Activated CD4-positive, CD25-positive, alpha-beta regulatory T cell treated with anti-CD3 and anti-CD28 coated beads, Interleukin-2, amount 50 U/mL, for 72 hours (primary cell): ENCODE measurements at places on chromosomes 3 and 15.

DNA sequence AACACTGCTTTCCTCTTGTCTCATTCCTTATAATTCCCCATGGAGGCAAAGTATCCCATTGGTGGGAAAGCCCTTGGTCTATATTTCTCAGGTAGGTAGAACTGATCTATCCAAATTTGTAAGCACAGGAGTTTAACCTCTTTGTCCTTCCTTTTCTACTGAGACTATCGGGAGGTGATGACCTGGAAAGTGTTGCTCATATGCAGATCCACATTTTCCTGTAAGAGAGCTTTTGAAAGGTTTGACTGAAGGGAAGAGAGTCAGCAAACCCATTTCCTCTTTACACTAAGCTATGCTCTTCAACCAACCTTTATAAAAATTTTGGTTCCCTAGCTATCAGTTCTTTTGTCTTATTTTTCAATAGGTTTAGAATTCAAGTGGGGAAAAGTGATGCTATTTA lies 200.7 kb downstream of the TIGIT start:
- DNase-seq = no peak

DNA sequence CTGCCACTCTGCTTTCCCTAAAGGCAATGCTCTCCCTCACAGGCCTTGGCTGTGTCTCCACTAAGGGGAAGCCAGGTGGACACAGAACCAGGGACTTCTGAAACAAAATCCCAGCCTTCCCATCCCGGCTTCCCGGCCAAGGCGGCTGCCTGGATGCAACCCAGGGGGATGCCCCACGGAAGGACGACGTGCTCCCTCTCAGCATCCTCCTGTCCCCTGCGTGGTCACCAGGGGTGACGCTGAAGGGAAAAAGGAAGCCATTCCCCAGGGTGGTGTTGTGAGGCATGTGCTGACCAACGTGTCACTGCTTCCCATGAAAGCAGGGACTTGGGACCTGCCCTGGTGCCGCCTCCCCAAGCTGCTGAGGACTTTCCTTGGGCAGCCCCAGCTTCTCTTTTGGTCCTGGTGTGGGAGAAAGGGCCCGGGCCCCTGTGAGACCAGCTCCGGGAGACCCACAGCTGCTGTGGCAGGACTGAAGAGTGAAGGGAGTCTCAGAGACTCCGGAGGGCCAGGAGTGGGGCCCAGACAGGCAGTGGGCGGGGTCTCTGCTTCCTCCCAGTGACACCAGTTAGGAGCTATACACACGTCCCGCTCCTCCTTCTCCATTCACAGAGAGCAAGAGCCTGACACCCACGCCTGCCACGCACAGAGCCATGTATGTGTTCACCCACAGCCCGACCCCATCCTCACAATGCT lies 139.2 kb downstream of the NUP210 start:
- no peak for DNase-seq

- no peak for DNase-seq
Observed at GRCh38 chr3:178785961-178786360, 249.7 kb downstream of the KCNMB2 start.

- no peak for DNase-seq
Observed at GRCh38 chr15:69325456-69325971, 26.8 kb downstream of the PAQR5 start.

- DNase-seq = no peak
Observed at GRCh38 chr3:170531657-170532335, 54.1 kb downstream of the SLC7A14 start.

GRCh38 chr3:128500556-128500955 lies 7.6 kb upstream of the GATA2 start:
- no peak for DNase-seq

DNA sequence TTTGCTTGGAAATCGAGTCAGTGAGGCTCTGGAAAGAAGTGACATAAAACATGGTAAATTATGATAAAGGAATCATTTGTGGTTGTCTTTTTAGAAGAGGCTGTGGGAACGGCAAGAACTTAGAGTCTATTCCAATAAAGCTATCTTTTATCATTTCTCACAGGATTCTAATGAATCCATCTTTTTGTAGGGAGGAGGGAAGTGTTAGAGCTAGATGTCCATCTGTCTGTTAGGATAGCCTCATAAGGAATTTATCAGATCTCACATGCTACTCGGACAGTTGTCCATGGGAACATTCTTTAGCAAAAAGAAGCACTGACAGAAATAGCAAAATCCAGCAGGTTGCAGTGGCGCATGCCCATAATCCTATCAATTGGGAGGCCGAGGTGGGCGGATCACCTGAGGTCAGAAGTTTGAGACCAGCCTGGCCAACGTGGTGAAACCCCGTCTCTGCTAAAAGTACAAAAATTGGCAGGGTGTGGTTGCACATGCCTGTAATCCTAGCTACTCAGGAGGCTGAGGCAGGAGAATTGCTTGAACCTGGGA lies 37.0 kb downstream of the STARD9 start:
- DNase-seq = no peak

- DNase-seq = no peak
Observed at GRCh38 chr3:149992416-149993058, 21.8 kb upstream of the PFN2 start.

DNA sequence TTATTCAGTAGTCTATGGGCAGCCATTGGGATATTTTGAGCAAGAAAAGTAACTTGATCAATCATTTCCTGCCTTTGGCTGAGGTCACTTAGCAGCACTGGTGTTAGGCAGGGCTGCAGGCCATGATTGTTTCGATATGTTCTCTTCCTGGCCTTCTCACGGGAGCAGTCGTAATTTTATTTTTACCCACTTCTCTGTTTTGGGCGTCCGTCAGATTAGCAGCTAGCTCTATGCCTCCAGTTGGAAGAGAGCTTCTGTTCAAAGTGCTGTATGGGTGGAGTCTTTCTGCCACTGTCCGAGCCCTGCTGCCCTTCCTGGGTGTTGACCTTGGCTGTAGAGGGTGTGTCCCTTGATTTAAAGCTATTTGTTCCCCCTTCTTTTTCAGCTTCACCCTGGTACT lies 123.4 kb upstream of the ROPN1 start:
- no peak for DNase-seq

DNA sequence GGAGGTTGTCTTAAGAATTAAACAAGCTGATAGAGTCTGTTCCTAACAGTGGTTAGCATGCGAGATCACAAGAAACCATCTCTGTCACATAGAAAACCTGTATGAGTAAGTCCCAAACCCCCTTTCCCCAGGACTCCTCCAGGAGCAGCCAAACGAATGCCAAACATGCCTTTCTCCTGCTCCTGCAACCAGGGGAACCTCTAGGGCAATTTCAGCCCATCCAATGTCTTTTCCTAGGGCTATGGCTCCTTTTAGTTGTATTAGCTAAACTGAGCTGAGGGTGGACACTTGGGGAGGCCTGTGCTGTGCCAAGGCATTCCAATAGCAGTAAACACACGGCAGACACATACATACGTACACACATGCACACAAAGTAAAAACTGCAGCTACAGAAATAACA lies 36.5 kb upstream of the TIMP4 start:
- no peak for DNase-seq

GRCh38 chr15:31102374-31103342 lies 1.1 kb upstream of the TRPM1 start:
- DNase-seq = no peak

DNA sequence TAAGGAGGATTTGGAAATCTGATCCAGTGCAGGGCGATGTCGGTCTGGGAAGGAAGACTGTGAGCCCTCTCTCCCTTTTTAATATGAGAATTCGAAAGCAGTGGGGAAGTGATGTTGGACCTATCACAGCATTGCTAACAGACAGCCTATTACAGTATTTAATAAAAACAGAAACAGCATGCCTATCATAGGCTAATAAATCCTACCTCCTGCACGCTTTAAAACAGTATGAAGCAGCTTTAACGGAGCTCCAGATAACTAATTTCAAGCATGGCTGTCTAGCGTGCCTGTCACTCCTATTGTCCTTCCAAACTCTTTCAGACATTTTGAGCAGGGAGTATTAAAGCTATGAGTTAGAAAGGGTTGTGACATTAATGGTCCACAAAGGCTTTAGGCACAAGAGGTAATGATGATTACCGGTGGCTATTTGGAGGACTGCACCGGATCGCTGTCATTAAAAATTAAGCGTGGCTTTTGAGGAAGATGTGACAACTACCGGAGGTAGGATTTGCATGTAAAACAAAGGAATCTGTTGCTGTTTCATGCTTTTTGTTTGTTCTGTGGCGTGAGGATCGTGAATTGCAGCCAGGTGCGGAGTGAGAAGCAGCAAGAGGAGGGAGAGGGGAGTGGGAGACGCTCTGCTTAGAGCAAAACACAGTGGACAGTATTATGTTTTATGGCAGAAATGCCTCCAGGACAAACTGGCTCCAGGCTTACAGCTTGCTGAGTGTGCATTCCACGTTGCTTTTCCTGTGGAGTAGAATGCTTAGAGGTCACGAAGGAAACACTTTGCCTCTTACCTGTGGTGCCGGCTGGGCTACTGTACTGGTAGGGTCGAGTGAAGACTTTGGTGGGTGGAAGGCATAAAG lies at the start of gene KCNMB2:
Gene KCNMB2, plus strand, starts transcription at position 226 of the 869 bp plus-strand sequence.
- DNase-seq = no peak

DNA sequence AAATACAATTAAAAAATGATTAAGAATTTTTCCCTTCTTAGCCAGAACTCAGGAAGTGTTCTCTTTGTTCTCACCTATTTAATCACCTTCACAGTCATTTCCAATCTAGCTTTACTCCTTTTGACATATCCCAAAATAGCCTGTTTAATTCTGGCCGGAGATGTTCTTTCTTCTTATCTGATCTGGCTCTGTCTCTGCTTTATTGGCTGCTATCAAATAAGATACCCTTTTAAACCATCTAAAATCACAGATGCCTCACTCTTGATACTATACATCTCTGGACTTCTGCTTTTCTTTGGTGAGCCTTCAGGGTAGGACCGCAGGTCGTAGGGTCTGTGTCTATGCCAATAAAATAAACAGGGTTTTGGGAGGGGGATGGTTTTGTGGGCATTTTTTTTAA lies 319.2 kb upstream of the SEMA6D start:
- no peak for DNase-seq

DNA sequence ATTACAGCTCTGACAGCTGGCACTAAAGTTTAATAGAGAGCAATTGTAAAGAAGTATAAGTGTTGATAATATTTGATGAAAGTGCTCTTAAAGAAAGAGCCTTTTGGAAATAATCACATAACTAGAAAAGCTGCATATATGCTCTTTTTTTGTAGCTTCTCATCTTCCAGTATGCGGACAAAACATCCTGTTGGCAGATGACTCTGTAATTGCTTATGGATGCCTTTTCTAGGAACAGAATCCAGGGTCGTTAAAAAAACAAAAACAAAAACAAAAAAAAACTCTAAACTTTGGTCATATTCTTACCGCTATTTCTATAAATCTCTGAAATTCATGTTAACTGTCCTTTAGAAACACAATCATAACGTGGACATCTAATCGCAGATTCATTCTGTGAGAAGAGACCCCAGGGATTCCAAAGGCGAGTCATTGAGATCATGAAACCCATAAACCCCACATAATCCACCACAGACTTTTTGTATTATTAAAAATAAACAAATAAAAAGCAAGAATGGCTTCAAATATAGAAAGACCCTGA lies 109.8 kb downstream of the EPHA3 start:
- no peak for DNase-seq

GRCh38 chr15:55532944-55533343 lies 24.9 kb upstream of the DNAAF4 start:
- no peak for DNase-seq

GRCh38 chr3:182568261-182568660 lies 225.0 kb upstream of the ATP11B start:
- DNase-seq = no peak

DNA sequence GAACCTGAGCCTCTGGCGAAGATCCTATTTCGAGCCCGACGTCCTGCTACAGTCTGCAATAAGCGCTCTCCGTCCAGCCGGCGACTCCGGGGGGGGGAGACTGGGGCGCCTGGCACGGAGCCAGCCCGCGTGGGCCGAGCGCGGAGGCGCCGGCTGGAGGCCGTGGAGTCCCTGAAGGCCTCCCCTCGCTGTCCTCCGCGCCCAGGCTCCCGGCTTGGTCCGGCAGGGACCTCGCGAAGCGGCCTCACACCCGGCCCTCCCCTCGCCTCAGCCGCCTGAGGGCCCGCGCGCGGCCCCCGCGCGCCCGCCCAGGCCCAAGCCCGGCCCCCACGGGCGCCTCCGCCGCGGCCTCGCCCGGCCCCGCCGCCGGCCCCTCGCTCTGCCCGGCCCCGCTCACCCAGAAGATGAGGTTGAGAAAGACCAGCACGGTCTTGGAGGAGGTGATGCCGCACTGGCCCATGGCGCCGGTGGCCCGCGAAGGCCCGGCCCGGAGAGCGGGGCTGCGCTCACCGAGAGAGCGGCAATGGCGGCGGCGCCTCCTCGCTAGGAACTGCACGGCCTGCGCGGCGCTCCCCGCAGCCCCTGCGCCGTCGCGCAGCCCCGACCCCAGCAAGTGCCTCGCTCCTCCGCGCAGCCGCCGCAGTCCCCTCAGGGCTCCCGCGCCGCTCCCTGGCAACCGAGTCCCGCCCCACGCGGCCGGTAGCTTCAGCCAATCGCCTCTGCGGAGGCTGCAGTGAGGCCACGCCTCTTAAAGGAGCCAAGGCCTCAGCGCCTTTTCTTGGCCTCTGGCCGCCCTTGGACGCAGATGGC lies at the start of gene TSPAN3:
Gene TSPAN3, minus strand, starts transcription at position 615 of the 810 bp plus-strand sequence. Its CDS starts 155 bp downstream, at position 460.
- DNase-seq = peak; percentile 92

DNA sequence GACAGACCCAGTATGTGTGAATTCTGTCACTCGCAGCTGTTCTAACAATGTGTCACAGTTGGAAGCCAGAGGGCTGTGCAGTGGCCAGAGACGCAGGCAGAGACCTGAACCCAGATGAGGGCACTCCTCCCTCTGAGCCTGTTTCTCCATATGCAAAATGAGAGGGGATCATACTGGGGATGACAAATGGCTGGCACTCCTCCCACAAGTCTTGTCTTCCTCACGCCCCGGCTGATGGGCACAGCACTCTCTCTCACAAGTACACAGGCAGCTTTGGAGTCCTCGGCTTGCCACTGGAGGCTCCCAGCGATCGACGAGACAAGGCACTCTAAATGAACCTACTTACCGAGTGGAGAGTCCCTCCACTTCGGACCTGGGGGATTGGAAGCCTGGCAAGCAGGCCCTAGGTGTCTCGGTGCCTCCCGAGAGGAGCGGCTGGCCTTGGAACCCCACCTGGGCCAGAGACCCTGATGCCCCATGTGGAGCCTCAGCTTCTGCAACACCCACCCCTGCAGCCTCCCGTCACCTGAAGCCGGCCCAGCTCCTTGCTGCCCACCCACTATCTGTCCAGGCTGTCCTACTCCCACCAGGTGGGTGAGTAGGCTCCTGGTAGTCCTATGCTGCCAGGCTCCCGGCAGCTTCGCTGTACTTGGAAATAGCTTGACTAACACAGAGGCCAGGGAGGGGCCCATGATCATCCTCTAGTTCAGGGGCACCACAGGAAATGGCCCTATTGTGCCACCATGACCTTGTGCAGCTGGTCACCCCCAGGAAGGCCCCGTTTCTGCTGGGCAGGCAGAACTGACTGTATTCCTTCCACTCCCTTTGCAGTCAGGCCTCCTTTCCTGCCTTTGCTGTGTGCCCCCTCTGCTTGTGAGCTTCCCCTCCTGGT lies 65.0 kb upstream of the IQSEC1 start:
- peak; percentile 24 for DNase-seq
